SJCRH30 (cell line): ENCODE measurements at places on chromosomes 7 and 10. TPM values are rescaled to one million over a fixed set of nuclear protein-coding genes. Genes with fewer than 3 reads are reported as not detected.

The ASB10 gene
- not detected in 2 replicates for total RNA-seq

The KCND2 gene
- total RNA-seq = not detected in 2 replicates

DNA sequence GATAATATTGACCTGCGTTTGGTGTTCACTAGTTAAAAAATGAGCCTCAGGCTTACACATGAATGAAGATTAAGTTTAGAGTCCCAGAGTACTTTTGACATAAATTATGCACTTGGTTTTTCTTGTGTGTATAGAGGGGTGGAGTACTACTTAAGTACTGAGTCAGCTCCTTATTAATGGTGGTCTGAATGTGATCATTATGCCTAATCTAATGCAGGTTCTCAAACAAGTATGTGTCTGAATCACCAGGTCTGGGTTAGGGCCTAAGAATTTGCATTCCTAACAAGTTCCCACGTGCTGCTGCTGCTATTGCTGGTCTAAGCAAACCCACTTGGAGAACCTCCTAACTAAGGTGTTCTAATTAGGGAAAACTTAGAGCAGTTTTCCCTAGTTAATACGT, 30.7 kb upstream of the STOX1 start:
- DNase-seq = no peak
- H3K4me3 ChIP-seq = no peak overlapping the region
- no peaks in the 10 kb centered on the region for H3K27me3 ChIP-seq
- peaks cover under 1% of the 10 kb centered on the region; the same call in 1 of the 2 replicates for H3K36me3 ChIP-seq

GRCh38 chr7:143013893-143014292, 13.0 kb downstream of the OR9A2 start:
- H3K4me1 ChIP-seq = peaks cover 20% of the 10 kb centered on the region; the same call in 1 of the 2 replicates
- no peaks in the 10 kb centered on the region; the same call in 1 of the 2 replicates for H3K27me3 ChIP-seq
- H3K27ac ChIP-seq = no peak overlapping the region
- no peak for DNase-seq
- H3K36me3 ChIP-seq = no peaks in the 10 kb centered on the region
- H3K4me3 ChIP-seq = no peak overlapping the region

DNA sequence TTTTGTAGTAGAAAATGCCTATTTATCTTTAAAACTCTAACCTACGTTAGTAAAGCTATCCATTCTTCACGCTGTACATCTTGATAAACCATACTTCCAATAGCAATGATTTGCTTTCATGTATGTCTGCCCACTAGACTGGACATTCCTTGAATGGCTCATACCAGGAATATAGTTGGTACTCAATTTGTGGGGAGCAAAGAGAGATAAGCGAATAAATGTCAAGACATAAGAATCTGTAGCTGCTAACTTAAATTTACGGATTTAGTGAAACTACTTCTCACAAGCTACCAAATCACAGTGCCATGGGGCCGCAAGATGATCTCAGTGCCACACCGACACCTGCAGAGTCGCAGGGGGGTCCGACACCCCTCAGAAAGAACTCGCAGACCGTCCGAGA, 763 bp upstream of the RALA start:
- DNase-seq = no peak
- H3K27me3 ChIP-seq = no peaks in the 10 kb centered on the region
- peak overlapping the region; percentile 99 for H3K4me3 ChIP-seq
- peak overlapping the region; percentile 98 for H3K27ac ChIP-seq

DNA sequence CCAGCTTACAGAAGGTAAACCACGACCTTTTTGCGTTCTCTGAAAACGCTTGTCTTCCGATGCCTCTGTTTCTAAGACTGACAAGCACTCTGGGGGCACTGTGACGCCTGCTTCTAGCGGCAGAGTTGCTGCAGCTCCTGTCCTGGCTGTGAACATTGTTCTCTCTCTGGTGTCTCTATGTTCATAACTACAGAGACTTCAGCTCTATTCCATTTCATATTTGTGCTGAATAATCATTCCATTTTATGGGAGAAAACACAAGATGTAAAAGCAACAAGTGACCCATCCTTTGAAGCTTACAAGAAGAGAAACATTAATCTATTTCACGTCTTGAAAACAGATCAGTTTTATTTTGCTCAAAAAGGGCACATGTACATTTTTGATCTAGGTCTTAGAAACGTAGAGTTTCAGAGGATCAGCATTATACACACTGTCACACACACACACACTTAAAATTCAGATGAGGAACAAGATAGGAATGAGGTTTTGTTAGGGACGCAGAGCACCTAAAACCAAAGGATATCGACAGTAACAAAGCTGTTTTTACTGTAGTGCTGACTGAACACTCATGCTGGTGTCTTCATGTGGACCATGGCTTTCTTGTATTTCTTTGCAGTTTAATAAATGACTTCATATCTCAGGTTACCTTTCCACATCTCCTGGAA, 3.0 kb downstream of the IKZF1 start:
- DNase-seq = no peak
- no peaks in the 10 kb centered on the region for H3K4me1 ChIP-seq
- no peak overlapping the region for H3K27ac ChIP-seq

- 0 out of 2 replicates have a peak, but pooled peaks cover 8% of the 10 kb centered on the region for H3K27me3 ChIP-seq
- H3K36me3 ChIP-seq = no peaks in the 10 kb centered on the region
- no peaks in the 10 kb centered on the region for H3K4me1 ChIP-seq
Observed at GRCh38 chr10:119539359-119539825, 3.1 kb downstream of the RGS10 start.

DNA sequence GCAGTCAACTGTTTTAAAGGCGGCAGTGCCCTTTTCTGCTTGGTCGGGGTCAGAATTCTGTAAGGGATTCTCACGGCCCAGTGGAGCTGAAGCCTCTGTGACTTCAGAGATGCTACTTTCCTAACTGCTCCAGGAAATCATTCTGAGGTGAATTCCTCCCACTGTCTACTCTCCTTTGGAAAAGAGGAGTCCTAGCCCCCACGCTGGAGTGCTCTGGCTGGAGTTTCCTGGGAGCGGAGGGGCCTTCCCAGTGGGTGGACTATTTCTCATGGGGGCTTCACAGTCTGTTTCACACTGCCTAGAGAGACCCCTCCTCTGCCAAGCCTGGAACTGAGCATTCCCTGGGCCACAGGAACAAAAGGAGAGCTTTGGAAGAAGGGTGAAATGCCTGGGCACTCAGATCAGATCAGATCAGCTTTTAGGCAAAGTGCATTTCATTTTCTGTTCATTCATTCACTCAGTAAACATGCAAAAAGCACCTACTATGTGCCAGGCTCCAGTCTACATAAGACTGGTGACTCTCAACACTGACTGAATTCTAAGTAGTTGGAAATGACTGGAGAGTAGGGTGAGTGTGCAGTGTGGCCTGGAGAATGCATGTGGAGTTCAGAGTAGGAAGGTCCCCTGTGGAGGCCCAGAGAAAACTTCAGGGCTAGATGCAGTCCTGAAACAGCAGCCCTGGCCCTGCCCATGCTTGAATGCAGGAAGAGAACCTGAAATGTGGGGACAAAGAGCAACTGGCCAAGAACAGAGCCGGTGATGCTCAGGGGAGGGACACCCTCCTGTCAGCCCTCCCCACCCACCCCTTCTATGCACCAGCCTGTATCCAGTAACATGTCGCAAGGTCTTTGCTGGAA, 12.2 kb downstream of the ZNF488 start:
- H3K27me3 ChIP-seq = no peaks in the 10 kb centered on the region
- H3K36me3 ChIP-seq = no peaks in the 10 kb centered on the region
- no peak overlapping the region for H3K4me3 ChIP-seq

The DNAJC9 gene
- 59.7 and 70.0 TPM in 2 replicates for total RNA-seq

DNA sequence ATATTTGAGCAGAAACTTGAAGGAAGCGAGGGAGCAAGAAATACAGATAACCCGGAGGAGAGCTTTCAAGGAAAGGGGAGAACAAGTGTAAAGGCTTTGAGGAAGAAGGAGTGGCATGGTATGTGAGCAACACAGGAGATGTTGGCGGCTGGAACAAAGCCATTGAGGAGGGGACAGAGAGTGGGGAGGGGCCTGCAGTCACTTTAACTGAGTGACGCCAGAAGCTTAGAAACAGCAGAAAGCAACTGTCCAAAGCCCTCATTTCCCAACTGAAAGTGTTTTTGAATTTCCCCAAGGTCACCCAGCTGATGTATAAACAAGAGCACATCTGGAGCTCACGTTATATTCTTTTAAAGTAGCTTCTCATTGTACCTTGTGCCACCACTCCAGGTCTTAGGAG, 19.1 kb downstream of the AUTS2 start:
- no peak overlapping the region for H3K4me3 ChIP-seq
- no peaks in the 10 kb centered on the region for H3K27me3 ChIP-seq
- no peak for DNase-seq
- peaks cover 35% of the 10 kb centered on the region for H3K4me1 ChIP-seq

- H3K27me3 ChIP-seq = no peaks in the 10 kb centered on the region
- no peak overlapping the region for H3K4me3 ChIP-seq
- no peak for DNase-seq
- H3K4me1 ChIP-seq = peaks cover 6% of the 10 kb centered on the region; the same call in 1 of the 2 replicates
- no peaks in the 10 kb centered on the region for H3K36me3 ChIP-seq
Observed at GRCh38 chr7:80272560-80273239, 138.1 kb downstream of the GNAI1 start.

GRCh38 chr7:105782391-105783042, 93.9 kb downstream of the ATXN7L1 start:
- no peak for DNase-seq
- no peaks in the 10 kb centered on the region for H3K36me3 ChIP-seq
- H3K27me3 ChIP-seq = no peaks in the 10 kb centered on the region
- H3K4me1 ChIP-seq = peaks cover 7% of the 10 kb centered on the region
- no peak overlapping the region for H3K4me3 ChIP-seq

GRCh38 chr10:90658791-90659190, 199.0 kb downstream of the HTR7 start:
- no peaks in the 10 kb centered on the region for H3K36me3 ChIP-seq
- no peak overlapping the region for H3K27ac ChIP-seq
- no peak overlapping the region for H3K4me3 ChIP-seq
- DNase-seq = no peak
- H3K4me1 ChIP-seq = no peaks in the 10 kb centered on the region
- no peaks in the 10 kb centered on the region for H3K27me3 ChIP-seq

- H3K36me3 ChIP-seq = no peaks in the 10 kb centered on the region
- no peak for DNase-seq
- H3K4me3 ChIP-seq = no peak overlapping the region
Observed at GRCh38 chr7:16985621-16986020, 103.8 kb upstream of the AGR3 start.

DNA sequence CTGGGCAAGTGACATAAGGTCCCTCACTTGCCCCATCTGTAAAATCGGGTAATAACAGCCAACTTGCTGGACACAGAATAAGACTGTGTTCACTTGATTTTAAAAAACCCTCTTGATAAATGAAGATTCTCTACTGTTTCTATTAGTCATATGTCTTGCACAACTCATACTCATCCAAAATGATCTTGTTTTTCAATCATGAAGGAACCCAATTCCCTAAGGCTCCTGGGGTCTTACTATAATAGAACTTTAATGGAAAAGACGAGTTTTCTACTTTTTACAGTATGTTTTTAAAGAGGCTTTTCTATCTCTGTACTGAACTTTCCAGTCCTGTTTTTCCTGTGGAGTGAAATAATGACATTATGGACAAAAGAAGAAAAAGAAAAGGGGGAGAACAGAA, 103.8 kb downstream of the ARID5B start:
- H3K27me3 ChIP-seq = no peaks in the 10 kb centered on the region
- no peak overlapping the region for H3K4me3 ChIP-seq
- DNase-seq = no peak
- no peak overlapping the region for H3K27ac ChIP-seq
- H3K4me1 ChIP-seq = no peaks in the 10 kb centered on the region
- peaks cover 2% of the 10 kb centered on the region; the same call in 1 of the 2 replicates for H3K36me3 ChIP-seq

GRCh38 chr10:6300106-6300783, 97.5 kb downstream of the PFKFB3 start:
- H3K4me3 ChIP-seq = no peak overlapping the region
- H3K36me3 ChIP-seq = no peaks in the 10 kb centered on the region
- no peaks in the 10 kb centered on the region for H3K4me1 ChIP-seq
- no peaks in the 10 kb centered on the region for H3K27me3 ChIP-seq

- H3K27ac ChIP-seq = peak overlapping the region; percentile 57
- peak; percentile 57 for DNase-seq
- peaks cover 9% of the 10 kb centered on the region for H3K4me1 ChIP-seq
- H3K27me3 ChIP-seq = no peaks in the 10 kb centered on the region
- no peaks in the 10 kb centered on the region for H3K36me3 ChIP-seq
- peak overlapping the region; percentile 54 for H3K4me3 ChIP-seq
Observed at GRCh38 chr10:107653832-107654287, 489.4 kb upstream of the SORCS1 start.

DNA sequence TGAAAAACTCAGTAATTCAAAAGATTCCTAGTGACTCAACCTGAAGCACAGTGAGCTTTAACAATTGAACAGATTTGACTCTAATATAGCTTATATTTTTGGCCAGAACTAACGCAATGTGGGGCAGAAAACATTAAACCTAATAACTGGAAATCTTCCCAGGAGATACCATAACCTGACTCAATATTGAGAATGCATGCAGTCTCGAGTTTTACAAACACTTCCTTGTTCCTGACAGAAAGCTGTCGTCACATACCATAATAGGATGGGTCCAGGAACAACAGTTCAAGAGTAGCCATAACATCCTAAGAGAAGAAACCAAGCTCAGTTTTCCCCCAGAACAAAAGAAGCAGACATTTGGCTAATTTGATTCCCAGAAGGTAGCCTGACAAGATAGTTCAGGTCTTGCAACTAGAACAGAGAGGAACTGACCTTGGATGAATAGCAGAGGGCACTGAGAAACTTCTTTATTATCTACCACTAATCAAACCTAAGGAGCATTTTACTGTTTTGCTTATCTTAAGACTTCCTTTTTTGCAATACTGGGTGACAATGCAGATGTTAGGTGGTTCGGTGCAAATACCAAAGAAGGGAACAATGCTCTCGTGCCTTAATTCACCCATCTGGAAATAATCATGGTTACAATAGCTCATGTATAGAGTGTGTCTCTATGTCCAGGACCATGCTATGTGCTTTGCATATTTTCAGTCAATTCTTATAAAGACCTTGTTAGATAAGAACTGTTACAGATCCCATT, 38.6 kb upstream of the ACSL5 start:
- H3K4me1 ChIP-seq = no peaks in the 10 kb centered on the region
- DNase-seq = no peak
- no peak overlapping the region for H3K27ac ChIP-seq
- H3K27me3 ChIP-seq = no peaks in the 10 kb centered on the region

DNA sequence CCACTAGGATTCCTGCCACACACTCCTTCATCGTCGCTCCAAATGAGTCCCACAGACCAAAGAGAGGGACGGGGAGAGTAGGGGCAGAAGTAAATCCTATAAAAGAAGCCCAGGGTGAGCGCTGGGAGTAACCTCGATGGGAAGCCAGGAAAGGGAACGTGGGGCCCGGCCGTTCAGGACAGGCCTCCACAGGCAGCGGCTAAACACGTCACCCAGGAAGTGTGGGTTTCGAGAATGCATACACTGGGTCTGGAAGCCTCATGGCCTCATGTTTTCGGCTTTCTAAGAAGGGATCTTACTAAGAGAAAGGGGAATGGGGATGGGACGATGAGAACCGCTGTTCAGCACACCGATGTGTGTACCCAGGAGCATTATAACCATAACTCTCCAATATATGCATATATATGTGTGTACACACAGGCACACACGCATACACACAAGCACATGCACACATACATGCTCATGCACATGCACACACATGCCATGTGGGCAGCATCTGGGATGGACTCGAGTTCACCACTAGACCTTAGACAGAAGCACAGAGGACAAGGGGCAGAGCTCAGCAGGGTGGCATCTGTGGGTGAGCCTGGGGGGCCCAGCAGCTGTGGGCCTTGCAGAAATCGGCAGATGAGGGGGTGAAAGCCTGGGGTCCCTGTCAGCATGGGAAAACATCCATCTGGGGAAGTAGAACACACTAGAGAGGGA, 14.8 kb upstream of the CNPY1 start:
- DNase-seq = no peak
- H3K27me3 ChIP-seq = peaks cover 24% of the 10 kb centered on the region
- H3K27ac ChIP-seq = no peak overlapping the region
- no peaks in the 10 kb centered on the region for H3K4me1 ChIP-seq
- no peak overlapping the region for H3K4me3 ChIP-seq
- H3K36me3 ChIP-seq = no peaks in the 10 kb centered on the region; the same call in 1 of the 2 replicates

GRCh38 chr7:66265566-66265965, 60.4 kb downstream of the TPST1 start:
- H3K27ac ChIP-seq = no peak overlapping the region
- DNase-seq = no peak
- 0 out of 2 replicates have a peak, but pooled peaks cover 5% of the 10 kb centered on the region for H3K36me3 ChIP-seq
